8988T (cell line): ENCODE measurements at places on chromosomes 4 and X.

DNA sequence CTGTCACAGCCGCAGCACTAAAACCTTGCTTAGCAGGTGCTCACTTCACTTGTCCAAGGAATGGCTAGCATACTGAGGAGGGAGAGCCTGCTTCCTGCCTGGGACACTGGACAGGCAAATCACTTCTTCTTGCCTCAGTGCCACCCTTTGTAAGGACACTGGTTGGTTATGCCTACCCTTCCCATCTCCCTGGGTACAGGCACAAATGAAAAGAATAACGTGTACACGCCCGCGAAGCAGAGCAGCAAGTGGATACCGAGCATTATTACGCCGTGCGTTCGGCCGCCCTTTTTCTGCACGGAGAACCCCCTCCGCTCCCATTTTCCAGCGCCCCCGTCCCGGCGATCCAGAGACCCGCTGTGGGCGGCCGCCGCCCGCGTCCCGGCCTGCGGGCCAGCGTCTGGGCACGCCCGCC, 338 bp upstream of the KLHL2 start:
- no peak for DNase-seq

GRCh38 chrX:17822351-17822750, 38.7 kb downstream of the RAI2 start:
- DNase-seq: no peak

- no peak for DNase-seq
Observed at GRCh38 chrX:13716905-13717304, 17.5 kb downstream of the TRAPPC2 start.

GRCh38 chrX:802846-803245, 172.3 kb downstream of the SHOX start:
- DNase-seq: no peak

DNA sequence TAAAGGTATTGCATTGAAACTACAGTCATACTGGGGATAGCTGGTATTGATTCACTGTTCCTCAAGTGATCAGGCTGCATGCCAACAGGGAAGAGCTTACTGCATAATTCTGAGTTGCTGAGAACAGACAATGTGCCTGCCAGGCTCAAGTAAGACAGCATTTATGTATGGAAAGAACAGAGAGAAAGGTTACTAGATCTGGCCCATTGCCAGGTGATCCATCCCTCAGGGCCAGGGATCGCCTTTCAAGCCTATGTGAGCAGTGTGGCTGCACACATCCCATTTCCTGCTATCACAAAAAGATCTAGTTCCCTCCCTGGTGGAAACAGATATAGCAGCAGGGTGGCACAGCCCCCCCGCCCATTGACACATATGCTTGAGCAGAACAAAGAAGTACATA, 254.0 kb downstream of the TMA16 start:
- DNase-seq: no peak

- no peak for DNase-seq
Observed at GRCh38 chrX:23012162-23012561, 12.4 kb downstream of the DDX53 start.

GRCh38 chr4:137181293-137181899, 350.9 kb downstream of the PCDH18 start:
- DNase-seq: no peak

GRCh38 chr4:134958862-134959261, 757.3 kb upstream of the PABPC4L start:
- DNase-seq: no peak

DNA sequence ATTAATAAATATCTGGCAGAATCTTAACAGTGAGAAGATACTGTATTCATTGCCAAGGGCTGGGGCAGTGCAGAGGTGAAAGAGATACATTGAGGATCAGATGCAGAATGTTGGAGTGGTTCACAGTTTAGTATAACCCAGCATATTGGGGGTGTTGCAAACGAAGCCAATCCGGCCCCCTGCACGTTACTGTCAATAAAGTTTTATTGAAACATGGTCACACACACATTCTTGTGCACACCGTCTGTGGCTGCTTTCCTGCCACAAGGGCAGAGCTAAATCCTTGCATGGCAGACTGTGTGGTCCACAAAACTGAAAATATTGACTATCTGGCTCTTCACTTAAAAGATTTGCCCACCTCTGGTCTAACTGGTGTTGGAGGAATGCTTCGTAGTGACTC, 119.7 kb downstream of the SHOX start:
- no peak for DNase-seq

- no peak for DNase-seq
Observed at GRCh38 chr4:42453612-42454011, 56.3 kb downstream of the SHISA3 start.

DNA sequence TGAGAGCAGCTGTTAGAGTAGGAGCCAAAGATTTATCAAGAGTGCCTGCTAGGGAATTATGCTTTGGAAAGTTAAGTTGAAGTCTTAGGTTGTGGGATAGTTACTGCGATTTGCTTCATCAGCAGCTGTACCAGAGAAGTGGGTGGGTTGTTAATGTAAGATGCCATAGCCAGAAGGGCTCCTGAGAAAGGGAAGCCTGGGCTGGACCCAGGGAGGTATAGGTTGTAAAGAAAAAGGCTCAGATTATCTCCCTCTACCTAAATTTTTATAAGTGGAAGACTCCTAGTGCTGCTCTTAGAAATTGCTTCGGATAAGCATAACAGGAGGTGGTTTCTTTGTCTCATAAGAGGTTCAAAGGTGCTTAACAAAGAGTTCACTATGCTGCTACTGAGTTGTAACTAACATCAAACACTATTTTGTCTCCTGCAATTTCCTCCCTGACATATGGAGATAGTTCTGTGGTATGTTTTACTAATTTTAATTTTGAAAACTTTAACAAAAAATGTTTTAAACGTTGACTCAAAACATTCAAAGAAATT, 356.9 kb downstream of the DTHD1 start:
- no peak for DNase-seq

DNA sequence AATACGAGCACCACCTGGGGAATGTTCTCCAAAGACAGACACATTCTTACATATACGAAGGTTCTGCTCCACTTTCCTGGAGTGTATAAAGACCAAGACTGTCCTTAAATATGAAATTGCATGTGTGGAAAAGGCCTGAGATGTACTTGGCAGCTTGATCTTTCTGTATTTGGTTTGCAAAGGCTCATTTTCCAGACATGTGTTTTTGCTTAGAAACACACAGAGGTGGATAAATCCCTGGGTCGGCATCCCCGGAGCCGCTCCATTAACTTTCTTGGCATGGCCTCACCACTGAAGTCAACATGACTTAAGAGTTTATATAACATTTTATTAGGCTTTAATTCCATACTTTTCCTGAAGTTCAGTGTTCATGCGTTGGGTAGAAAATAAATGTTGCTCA, 239.4 kb downstream of the LDB2 start:
- DNase-seq: no peak

DNA sequence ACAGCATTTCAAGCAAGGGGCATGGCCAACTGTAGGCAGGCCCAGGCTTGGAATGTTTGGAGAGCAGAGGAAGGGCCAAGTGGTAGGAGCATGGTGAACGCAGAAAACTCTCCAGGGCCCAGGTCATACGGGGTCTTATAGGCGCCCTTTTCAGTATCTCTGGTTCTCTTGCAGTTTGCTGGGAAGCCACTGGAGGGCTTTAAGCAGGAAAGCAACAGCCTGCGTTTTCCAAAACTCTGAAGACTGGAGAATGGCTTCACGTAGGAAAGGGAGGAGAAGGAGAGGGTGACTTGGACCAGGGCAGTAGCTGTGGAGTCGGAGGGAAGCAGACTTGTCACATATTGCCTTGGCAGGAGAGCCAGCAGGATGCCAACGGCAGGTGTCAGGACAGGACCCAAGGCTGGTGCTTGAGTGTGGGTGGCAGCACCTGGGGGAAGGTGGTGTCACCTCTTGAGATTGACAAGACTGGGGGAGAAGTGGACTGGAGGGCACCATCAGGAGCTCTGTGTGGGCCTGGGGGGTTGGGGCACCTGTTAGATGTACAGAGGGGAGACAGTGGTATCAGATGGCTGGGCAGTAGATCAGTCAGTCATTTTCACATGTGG, 21.9 kb downstream of the TKTL1 start:
- DNase-seq: no peak

GRCh38 chr4:57220172-57220571, 110.0 kb upstream of the IGFBP7 start:
- no peak for DNase-seq

- DNase-seq: no peak
Observed at GRCh38 chrX:23795221-23795620, 12.2 kb downstream of the SAT1 start.

DNA sequence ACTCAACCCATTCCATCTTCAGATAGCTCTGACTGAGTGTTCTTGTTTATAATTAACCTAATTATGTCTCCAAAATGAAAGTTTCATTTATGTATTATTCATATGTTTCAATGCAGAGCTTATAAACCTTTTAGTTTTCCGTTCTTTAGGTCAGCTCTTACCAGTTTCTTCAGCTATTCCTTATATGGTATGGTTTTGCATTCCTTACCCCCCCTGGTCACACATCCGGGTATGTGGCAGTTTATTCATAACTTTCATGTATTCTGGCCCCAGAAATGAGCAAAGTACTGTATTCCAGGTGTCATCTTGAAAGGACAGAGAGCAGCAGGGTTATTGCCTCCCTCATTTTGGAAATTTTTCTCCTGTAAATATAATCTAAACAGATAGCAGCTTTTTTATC, 16.8 kb upstream of the IGSF1 start:
- DNase-seq: no peak

- DNase-seq: no peak
Observed at GRCh38 chr4:147110473-147111367, 165.1 kb upstream of the TTC29 start.
